ENCODE measurements at places on chromosomes 13 and 19.

- DNase-seq = no peak
Observed at GRCh38 chr13:42885325-42885724, 103.9 kb downstream of the FAM216B start.

DNA sequence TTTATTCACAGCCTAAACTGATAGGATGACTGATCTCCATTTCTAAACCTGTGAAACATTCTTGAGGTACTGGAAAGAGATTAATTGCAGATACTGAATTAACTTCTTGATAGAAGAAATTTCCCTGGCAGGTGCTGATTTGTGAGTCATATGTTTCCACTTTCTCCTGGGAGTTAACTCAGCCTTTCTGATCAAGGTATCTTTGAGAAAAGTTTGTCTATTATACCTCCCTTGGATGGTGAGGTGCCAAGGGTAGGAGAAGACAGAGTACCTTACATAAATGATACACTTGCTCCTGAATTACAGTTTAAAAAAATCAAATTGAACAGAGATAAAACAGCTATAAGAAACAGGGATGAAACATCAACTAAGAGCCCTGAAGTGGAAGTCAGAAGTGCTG, 123.0 kb downstream of the RGCC start:
- DNase-seq = no peak

GRCh38 chr13:72757792-72758535, 23.7 kb downstream of the DIS3 start:
- no peak for DNase-seq

- no peak for DNase-seq
Observed at GRCh38 chr19:2394054-2394441, 33.3 kb downstream of the TIMM13 start.

DNA sequence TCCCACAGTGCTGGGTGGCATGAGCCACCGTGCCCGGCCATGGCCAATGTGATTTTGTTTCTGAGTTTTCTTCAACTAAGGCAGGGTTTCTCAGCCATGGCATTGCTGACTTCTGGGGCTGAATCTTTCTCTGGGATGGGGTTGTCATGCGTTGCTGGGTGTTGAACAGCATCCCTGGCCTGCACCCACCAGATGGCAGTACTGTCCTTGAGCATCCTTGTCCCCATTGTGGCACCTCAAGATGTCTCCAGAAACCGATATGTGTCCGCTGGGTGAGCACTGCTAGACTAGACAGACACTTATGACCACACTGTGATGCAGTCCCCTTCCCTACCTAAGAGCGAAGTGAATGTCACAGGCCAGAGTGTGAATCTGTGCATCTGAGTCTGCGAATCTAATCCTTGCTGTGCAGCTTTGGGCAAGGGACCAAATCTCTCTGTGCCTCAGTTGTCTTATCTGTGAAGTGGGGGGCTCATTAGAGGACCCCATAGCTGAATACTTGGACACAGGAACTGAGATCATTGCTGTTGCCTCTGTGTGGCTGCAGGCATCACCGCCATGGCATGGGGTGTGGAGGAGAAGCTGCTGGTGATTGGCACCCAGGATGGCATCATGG, 50.3 kb upstream of the SIN3B start:
- DNase-seq = peak; percentile 22

All from non-pigmented ciliary epithelial cell (primary cell).